ENCODE measurements at places on chromosomes 13 and 19. TPM values are rescaled to one million over a fixed set of nuclear protein-coding genes. Genes with fewer than 3 reads are reported as not detected.

- no peaks in the 10 kb centered on the region for H3K36me3 ChIP-seq
- H3K4me3 ChIP-seq: no peak overlapping the region
- H3K27ac ChIP-seq: no peak overlapping the region
- DNase-seq: no peak
Measured at GRCh38 chr19:28148554-28148953, 1064.4 kb downstream of the UQCRFS1 start.

DNA sequence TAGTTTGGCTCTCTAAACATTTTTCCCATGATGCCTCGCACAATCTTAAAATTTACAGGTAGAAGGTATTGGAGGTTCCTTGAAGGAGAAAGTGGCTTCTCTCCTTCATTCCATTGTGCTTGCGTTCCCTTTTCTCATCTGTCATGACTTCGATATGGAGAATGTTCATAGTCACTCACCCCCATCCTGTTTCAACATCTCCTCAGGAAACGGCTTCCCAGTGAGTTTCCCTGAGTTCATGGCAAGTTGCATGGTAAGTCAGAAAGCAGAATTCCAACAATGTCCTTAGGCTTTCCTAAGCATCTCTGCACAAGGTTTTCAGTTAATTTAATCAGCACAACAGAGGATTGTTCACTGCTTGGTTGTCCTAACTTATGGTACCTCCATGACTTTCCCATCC lies 581.8 kb upstream of the SLITRK5 start:
- H3K4me3 ChIP-seq: no peak overlapping the region
- no peaks in the 10 kb centered on the region for H3K27me3 ChIP-seq
- H3K36me3 ChIP-seq: no peaks in the 10 kb centered on the region

- DNase-seq: no peak
- H3K27me3 ChIP-seq: no peaks in the 10 kb centered on the region
- H3K36me3 ChIP-seq: no peaks in the 10 kb centered on the region
- no peak overlapping the region for H3K27ac ChIP-seq
Measured at GRCh38 chr13:73828811-73829210, 305.4 kb downstream of the KLF12 start.

Gene ZNF57
- 4.7 TPM for total RNA-seq

DNA sequence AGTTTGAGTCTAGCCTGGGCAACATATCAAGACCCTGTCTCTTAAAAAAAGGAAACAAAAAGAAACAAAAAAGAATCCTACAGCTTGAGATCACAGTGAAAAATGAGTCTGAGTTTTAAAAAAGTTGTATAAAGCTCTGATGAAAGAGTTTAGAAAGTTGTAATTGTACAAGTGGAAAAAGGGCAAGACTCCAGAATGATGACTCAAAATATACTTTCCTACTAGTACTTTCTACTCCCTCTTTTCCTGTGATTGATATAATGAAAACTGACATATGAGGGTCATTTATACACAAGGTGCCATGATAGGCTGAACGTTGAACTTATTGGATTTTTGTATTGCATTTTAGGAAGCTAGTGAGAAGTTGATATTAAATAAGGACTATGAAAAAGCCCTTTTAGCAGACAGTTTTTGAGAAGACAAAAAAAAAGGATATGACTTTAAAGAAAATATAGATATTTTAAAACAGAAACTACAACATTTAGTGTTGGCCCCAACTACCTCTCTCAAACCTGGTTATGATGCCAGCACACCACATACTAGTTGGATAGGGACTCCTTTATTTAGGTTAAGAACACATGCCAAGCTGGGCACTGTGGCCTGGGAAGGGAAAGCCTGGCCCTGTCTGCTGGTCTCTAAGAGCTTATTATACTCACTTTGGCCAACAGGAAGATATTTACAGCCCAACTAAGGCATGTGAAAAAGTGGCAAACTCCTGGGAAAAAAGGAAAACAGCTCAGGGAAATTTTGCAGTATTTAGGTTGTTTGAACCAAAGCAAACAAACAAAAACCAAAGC lies 116.6 kb downstream of the KL start:
- H3K4me3 ChIP-seq: no peak overlapping the region
- H3K4me1 ChIP-seq: peaks cover 12% of the 10 kb centered on the region
- no peak for DNase-seq
- peak overlapping the region; percentile 65 for H3K27ac ChIP-seq
- no peaks in the 10 kb centered on the region for H3K27me3 ChIP-seq

- no peak overlapping the region for H3K27ac ChIP-seq
- H3K4me3 ChIP-seq: no peak overlapping the region
- DNase-seq: no peak
- no peaks in the 10 kb centered on the region for H3K27me3 ChIP-seq
- H3K4me1 ChIP-seq: no peaks in the 10 kb centered on the region
Measured at GRCh38 chr13:58884353-58885209, 1253.0 kb downstream of the PCDH17 start.

Measured in adrenal gland (tissue), 19 donors.